ENCODE measurements at places on chromosomes 6 and 20.
A peak's percentile ranks its signal among the peaks of the same experiment; 100 is the strongest.

GRCh38 chr6:130598021-130598989 is 228.9 kb upstream of the SMLR1 start:
- no peak for DNase-seq

GRCh38 chr6:5151955-5152401 is 66.8 kb downstream of the PPP1R3G start:
- DNase-seq = no peak

DNA sequence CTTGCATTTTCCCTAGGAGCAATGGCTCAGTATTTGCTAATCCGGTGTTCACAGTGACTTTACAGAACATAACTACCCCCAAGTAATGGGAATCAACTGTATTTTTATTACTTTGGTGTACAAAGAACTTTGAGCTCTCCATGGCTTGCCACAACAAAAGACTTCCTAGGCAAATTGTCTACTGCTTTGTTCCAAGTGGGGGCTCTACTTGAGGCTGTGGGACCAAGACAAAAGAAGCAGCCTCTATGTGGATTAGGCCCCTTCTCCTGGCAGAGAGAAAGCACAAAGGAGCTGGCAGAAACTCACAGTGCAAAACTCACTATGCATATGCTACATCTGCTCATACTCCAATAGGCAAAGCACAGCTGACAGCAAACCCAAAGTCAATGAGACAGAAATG is 853 bp downstream of the WFDC8 start:
- DNase-seq = no peak

DNA sequence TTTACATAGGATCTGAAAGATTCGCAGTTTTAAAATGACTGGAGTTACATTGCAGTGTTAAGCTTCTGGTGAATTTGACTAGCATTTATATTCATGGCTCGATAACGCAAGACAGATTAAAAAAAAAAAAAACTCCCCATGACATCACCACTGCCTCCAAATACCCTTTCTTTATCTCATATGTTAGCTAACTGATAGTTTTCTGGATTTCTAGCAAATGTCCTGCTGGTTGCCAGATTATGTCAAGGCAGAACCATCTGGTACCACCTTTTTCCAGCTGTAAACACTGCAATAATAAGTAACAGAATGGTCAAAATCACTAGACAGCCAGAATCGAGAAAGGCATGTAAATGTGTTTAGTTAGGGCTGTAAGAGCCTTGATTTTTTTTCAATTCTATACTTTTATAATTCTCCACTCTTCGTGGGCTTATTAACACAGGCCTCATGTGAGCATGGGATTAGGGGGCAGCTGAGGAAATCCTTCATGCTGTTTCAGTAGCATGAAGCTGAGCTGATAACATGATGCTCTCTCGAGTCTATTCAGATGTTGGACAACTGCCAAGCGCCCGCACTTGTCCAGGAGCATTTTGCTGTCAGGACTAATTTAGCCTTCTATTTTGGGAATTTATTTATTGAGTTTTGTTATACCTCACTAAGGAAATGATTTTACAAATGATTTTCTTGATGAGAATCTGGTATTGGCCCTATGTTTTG is 166.0 kb upstream of the SCGN start:
- no peak for DNase-seq

GRCh38 chr6:69835414-69836179 is 30.8 kb upstream of the COL19A1 start:
- DNase-seq = peak; percentile 42

- no peak for DNase-seq
Measured at GRCh38 chr6:97189767-97190166, 93.2 kb downstream of the MMS22L start.

DNA sequence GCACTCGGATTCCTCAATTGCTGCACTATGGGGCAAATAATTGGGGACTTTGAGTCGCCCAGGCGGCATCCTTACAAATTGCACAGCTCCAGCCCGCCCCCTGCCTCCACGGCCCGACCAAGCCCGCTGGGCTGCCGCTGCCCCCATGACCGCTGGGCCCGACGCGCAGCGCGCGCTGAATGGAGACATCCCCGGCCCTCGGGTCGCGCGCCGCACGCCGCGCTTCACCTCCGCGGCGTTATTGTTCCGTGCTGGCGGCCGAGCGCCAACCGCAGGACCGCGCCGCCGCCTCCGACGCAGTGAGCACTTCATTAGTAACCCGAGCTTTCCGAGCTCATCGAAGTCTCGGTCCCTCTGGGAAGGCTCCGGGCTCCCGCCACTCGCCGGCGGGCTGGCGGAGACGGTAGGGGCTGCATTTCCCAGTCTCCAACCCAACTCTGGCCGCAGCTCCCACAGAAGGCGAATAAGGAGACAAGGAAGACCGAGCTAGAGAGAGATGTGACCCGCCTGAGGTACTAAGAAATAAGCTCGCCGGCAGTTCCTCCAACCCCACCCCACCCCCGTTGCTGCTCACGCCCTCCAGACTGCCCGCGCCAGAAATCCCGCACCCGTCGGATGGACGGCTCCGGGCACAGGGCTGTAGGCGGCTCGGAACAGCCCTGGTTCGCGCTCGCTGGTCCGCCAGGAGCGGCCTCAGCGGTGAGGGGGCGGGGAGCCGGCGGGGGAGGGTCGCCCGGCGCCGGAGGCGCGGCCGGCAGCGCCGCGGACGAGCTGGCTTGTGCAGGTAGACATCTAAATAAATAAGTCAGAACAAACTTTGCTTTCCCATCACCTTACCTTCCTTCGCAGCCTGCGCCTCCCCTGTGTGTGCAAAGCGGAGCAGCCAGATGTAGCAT is 703 bp downstream of the EPHA7 start:
- DNase-seq = no peak

DNA sequence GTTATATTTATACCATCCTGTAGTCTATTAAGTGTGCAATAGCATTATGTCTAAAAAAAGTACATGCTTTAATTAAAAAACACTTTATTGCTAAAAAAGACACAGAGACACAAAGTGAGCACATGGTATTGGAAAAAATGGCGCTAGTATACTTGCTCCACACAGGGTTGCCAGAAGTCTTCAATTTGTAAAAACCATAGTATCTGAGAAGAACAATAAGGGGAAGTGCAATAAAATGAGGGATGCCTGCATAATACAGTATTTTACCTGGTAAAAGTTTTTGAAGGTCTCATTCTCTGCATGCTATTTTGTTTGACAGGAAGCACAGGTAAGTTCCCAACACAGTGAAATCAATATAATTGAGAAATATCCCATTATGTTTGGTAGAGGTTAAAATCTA is 1.6 kb downstream of the NOX3 start:
- no peak for DNase-seq

DNA sequence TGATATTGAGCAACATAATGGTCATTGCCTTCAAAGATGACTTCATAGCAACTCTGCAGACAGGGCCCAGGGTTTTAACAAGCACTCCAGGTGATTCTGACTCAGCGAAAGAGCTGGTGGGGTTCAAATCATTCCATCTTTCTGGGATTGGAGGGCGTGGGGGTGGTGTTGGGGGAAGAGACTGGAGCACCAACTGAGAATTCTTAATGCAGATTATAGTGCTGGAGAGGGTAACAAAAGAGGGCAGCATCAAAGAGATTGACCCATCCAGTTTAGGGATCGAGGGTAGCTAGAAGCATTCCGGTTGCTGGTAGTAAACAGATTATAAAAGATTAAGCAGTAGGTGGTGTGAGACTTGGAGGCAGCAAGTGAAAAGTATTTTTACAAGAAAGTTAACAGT is 15.9 kb downstream of the PFDN4 start:
- no peak for DNase-seq

DNA sequence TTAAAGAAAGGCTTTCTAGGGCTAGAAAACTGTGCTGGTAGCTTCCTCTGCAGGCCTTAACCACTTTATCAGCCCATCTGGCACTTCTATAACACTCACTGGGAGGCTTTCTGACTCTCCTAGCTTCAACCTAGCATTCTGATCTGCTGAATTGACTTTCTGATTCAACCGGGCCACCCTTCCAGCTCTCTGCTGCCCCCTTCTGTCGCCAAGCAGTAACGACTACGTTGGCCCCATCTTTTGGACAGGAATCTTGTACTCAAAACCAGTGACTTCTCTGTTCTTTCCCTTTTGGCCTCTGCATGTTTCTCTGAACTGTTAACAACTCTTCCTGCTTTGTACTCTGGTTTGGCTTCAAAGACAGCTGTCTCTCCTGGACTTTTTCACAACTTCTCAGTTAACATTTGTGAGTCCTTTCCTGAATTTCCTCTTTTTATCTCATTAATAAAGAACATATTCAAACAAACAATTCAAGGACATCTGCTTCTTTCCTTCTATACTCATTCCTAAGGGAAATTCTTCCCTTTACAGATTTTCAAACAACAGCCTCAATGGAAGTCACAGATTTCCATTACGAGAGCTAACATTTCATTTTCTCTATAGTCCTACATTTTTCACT is 43.9 kb upstream of the FAM135A start:
- DNase-seq = peak; percentile 79

DNA sequence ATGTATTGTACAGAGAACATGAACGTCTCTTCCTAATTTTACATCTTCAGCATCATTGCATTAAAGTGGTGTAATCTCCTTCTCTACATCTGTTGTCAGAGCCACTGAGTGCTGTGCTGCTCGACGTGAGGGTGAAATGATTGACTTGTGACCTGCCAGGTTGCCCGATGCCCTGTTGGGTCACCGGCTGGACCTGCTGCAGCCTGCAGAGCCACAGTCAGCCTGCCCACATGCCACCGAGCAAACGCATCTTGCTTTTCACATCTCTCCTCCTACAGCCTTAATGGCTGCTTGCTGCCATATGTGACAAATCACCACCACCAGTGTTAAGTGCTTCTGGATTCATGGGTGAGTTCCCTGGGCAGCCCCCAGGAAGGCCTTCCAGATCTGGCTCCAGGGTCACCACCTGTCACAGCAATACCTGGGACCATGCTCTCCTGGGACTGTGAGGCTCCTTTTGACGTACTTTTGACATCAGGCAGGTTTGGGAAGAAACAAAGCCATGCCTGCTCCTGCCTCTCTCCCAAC is 80.3 kb downstream of the ASXL1 start:
- no peak for DNase-seq

DNA sequence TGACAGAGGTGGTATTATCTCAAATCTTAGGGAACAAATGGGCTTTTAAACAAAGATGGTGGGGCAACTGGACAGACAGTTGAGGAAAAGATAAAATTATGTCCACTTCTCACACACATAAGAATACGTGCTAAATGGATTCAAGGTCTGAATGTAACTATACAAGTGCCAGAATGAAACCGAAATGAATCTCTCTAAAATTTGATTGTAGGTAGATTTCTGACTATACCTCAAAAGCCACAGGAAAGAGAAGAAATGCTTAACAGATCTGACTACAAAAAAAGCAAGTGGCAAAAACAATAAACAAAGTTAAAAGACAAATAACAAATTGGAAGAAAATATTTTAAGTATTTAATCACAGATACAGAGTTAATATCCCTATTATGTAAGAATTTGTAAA is 182.7 kb upstream of the OLIG3 start:
- DNase-seq = no peak

DNA sequence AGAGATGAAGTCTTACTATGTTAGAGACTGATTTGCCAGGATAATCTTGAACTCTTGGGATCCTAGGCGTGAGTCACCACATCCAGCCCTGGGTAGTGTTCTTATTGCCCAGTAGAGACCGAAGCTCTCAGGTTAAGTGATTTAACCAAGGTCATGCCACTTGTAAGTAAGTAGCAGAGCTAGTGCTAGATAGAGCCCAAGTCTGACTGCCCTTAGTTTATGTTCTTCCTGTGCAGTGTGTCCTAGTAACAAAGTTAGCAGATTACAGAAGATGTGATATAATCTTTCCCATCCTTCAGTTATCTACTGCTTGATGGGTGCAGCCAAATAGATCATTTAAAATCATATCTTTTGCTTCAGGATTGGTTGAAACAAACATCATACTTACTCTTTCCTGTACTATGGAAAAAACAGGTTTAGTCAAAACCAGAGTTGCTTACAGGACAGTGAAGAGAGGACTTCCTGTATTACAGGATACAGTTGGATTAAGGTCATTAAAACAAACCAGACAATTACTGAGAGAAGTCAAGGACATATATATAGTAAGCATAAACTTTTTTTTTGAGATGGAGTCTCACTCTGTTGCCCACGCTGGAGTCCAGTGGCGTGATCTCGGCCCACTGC is 9.5 kb upstream of the PABPC1L start:
- DNase-seq = no peak

- DNase-seq = no peak
Measured at GRCh38 chr6:34015586-34015985, 130.3 kb downstream of the GRM4 start.

GRCh38 chr6:145069966-145070365 is 665.4 kb downstream of the EPM2A start:
- no peak for DNase-seq

DNA sequence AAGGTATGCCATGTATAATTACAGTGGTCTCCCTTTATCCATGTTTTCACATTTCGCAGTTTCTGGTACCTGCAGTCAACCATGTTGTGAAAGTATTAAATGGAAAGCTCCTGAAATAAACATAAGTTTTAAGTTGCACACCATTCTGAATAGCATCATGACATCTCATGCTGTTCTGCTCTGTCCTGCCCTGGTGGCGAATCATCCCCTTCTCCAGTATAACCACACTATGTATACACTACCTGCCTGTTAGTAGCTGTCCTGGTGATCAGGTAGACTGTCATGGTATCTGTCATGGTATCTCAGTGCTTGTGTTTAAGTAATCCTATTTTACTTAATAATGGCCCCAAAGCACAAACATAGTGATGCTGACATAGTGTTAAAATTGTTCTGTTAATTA is 97.1 kb downstream of the ZFAND3 start:
- no peak for DNase-seq

GRCh38 chr20:37542281-37542680 is 14.6 kb upstream of the BLCAP start:
- DNase-seq = no peak

- DNase-seq = no peak
Measured at GRCh38 chr6:96391776-96392360, 129.7 kb upstream of the UFL1 start.

- DNase-seq = no peak
Measured at GRCh38 chr6:107218142-107218541, 102.8 kb upstream of the BEND3 start.

- DNase-seq = no peak
Measured at GRCh38 chr20:60977901-60978300, 274.2 kb upstream of the CDH4 start.

GRCh38 chr6:107741191-107741680 is 82.9 kb downstream of the SCML4 start:
- no peak for DNase-seq

- DNase-seq = no peak
Measured at GRCh38 chr6:33091957-33092356, 16.2 kb downstream of the HLA-DPB1 start.

GRCh38 chr6:140858381-140858971 is 1274.2 kb upstream of the GJE1 start:
- DNase-seq = no peak

GRCh38 chr6:21342501-21342900 is 251.1 kb upstream of the SOX4 start:
- DNase-seq = no peak
